ENCODE measurements at places on chromosomes 7 and 10.
A peak's percentile ranks its signal among the peaks of the same experiment; 100 is the strongest.

DNA sequence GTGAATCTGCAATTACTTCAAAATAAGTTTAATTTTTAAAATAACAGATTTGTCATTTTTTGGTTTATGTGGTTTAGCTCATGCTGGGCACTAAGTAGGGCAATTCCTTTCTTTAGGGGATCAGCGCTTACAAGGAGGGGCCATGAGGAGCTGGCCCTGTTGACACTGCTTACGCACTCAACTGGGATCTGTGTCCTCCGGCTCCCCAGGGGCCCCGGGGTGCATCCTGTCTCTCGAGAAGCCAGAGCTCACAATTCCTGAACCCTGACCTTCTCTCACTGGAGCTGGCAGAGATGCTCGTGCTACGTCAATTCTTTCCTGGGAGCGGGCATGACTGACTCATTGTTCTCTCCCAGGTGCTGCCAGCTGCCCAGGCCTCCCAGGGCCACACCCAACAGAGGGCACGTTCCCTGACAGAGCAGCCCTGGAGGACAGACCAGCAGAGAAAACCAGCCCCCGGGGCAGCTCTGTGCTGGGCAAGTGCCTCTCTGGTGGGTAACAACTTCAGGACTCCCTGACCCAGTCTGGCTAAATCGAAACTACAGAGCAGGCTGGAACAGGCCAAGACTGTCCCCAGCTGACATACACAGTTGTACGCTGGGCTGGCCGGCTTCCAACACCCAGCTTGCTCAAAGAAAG lies 36.8 kb downstream of the CTBP2 start:
- peak; percentile 29 for DNase-seq

DNA sequence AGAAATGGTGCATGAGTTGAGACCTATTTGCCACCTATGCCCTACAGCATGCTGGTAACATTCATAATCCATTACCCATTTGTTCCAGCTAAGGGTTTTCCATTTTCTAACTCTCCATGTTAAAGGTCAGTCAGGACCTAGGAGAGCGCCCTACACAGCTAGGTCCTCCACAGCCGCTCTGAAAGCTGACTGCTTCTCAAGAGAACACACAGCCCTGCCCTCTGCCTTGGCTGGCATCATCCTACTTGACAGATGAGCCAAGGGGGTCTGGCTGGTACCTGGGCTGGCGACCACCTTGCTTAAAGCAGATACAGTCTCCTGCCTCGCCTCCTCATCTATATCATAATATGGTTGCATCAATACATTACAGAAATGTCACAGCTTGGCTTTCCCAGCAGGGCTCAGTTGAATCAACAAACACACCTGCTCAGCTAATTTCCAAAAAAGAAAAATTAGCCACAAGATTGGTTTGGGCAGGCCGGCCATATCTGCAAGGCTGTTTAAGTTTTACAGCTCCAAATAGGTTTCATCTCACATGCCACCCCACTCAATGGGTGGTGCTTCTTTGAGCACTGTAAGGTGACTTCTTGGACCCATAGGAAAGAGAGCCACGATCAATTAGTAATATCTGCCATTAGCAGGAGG lies 17.3 kb downstream of the TLL2 start:
- no peak for DNase-seq

GRCh38 chr10:44437840-44438511 lies 53.1 kb upstream of the CXCL12 start:
- DNase-seq: peak; percentile 9

DNA sequence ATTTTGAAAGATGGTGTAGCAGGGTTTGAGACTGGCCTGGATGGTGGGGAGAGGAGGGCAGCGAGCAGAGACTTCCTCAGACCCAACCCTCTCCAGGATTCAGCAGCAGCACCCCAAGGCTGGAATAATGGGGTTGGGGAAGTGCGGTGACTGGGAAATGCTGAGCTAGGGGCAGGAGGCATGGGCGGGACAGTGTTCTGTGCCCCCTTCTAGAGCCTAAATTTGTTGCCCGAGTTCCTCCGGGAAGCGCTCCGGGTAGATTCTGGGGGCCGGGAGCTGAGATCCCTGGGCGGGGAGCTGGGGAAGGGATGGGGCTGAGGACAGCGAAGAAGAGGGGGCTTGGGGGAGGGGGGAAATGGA lies at the start of gene CHAT:
TSS of gene CHAT (plus strand) at position 156 of the 360 bp plus-strand sequence. CDS start at position 309, 153 bp downstream.
- DNase-seq: no peak

DNA sequence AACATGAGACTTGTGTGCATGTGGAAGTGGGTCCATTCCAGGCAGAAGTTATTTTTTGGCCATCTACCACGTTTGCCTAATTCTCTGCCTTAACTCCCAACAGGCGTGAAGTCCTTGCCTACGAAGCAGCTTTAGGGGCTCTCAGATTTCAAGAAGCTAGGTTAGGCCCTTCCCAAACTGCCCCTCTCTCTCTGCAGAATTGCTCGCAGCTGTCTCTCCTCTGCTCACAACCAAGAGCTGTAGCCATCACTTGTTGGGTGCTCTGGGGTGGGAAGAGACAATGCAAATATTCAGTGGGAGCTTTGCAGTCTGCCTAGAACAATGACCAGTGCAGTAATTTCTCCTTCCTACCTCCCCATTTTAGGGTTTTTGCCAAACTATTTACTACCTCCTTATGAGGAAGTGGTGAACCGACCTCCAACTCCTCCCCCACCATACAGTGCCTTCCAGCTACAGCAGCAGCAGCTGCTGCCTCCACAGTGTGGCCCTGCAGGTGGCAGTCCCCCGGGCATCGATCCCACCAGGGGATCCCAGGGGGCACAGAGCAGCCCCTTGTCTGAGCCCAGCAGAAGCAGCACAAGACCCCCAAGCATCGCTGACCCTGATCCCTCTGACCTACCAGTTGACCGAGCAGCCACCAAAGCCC lies 24.9 kb downstream of the CYP17A1 start:
- DNase-seq: no peak

GRCh38 chr7:133060004-133060403 lies 21.9 kb downstream of the CHCHD3 start:
- DNase-seq: no peak

DNA sequence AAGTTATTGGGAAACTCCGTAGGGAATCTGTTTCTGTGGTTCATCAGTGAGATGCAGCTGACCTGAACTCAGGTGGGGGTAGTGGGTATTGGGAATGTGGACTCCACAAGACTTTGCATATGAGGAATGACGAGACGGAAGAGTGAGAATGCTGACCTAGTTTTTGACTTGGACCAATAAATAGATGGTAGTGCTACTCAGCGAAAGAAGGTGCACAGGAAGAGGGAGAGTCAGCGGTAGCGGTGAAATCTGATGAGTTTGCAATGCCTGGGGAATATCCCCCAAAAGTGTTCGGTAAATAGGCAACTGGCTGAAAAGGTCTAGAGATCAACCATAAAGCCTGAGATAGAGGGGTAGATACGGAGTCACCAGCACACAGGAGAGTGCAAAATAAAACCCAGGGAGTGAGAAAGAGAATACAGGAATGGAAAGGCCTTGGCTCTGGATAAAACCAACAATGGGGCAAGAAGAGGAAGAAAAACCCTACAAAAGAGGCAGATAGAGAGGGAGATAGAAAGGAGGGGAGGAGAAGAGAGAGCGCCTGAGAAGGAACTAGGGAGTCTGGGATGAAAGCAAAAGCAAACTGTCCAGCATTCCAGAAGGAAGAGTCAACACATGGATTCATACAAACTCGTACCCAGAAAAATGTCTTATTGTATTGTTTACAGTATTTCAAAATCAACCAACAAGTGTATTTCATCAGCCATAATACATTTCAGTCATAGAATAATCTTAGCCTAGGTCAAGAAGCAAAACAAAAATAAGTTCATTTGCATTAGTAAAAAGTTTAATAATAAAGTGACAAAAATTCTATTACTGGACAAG lies 5.4 kb downstream of the ARHGAP21 start:
- peak; percentile 62 for DNase-seq

- no peak for DNase-seq
Observed at GRCh38 chr7:131096267-131096927, 231.3 kb upstream of the MKLN1 start.

GRCh38 chr7:119935418-119936025 lies 337.5 kb upstream of the KCND2 start:
- DNase-seq: peak; percentile 14

DNA sequence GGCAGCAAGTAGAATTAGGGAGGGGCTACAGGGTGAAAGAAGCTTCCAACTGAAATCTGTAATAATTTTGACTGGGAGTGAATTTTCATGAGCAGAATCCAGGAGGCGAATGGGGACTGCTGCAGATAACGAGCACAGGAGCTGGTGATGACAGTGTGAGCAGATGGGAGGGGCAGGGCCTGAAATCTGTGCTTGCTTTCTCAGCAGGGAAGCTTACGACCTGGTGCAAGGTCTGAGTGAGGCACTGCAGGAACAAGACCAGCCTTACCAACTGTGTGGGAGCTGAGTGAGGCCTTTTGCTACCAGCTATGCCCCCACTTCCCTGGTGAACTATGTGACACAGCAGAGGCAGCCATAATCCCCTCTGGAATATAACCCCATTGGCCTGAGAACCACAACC lies 109.8 kb downstream of the HPSE2 start:
- DNase-seq: no peak

DNA sequence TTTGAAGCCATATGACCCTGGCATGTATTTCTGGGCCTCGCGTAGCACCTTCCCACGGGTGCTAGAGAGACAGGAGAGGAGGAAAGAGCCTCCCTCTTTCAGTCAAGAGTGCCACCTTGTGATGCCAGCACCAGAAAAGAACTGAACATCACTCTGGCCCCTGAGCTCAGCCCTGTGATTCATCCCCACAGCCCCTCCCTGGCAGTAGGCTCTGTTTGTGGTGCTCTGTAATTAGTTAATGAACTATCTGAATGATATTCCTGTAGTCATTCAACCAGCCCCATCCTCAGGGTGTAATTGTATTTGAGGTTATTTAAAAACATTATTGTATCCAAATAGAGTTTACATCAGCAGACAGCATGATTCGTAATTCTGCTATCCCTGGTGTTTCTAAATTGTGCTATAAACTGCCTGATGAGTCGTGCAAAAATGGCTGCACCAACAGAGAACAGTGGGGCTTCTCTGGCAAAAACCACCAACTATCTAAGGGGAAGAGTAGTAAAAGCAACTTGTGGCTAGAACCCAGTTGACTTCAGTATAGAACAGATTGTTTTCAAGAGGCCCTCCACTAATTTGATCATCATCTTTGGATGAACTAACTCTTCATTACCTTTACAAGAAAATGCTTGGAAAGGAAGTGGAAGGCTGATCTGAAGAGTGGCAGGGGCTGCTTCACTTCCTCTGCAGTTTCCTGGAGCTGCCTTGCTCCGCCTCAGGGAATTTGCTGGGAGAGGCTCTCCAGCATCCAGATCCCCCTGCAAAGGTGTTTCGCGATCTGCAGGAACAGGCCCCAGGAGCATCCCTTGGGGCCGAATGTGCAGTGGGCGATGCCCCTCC lies 23.7 kb upstream of the TIAL1 start:
- peak; percentile 66 for DNase-seq

DNA sequence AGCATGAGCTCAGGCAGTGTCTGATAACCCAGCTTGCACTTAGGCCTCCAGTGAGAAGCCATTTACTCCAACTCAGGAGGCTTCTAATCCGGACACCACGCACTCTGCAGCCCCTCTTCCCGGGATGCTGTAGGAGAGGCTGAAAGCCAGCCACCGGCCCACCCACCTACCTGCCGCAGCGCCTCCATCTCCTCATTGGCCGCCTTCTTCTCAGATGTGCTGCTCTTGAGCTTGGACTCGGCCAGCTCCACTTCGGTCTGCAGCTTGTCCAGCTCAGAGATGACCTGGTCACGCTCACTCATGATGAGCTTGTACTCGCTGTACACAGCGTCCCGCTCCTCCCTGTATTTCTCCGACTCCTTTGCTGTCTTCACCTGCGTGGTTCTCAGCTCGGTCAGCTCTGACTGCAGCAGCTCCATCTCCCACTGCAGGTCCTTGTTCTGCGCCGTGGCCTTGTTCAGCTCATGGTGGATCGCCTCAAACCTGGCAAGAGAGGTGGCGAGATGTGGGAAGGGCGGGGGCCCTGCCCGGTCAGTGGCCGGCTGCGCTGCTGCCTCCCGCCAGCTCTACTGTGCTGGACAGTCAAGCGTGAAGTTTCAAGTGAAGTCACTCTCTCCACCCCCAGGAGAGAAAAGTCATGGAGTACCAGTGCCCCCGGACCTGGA lies 84.7 kb downstream of the DLG5 start:
- DNase-seq: peak; percentile 28

DNA sequence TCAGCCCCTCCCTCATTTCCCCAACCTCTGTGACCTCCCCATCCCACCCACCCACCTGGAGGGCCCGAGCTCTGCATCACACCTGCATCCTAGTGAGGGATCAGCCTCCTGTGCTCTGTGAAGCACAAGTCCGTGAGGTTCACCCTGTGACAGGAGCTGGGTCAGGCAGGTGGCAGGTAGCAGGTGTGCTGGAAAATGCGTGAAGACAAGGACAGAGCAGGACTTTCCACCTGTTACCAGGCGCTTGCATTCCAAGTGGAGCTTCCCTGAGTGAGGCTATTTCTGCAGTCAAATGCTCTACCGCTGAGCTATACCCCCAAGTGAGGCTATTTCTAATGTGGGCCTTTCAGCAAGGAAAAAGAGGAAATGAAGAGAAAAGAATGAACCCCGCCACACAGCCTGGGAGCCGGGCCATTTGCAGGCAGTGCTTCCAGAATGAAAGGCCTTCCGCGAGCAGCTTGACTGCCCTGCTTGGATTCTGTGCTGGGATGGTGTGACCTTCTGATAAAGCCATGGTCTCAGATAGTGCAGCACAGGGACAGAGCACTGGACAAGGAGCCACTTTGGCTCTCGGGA lies 13.3 kb upstream of the CPXM2 start:
- no peak for DNase-seq

DNA sequence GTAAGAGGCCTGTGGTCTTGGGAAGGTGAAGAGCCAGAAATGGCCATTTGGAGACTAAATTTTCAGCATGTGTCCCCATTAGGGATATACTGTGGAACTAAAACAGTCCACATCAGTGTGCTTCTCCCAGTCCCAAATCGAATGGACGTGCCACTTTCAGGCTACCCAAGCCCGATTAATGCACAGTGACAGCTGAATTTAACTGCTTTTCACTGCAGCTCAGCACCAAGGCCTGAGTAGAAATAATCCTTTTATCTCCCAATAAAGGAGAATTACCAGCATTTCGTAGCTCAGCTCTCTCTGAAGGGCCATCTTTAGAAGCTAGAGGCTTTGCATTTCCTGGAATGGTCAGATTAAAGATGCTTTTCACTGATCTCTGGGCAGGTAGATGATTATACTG lies 183.3 kb downstream of the NPSR1 start:
- DNase-seq: no peak

DNA sequence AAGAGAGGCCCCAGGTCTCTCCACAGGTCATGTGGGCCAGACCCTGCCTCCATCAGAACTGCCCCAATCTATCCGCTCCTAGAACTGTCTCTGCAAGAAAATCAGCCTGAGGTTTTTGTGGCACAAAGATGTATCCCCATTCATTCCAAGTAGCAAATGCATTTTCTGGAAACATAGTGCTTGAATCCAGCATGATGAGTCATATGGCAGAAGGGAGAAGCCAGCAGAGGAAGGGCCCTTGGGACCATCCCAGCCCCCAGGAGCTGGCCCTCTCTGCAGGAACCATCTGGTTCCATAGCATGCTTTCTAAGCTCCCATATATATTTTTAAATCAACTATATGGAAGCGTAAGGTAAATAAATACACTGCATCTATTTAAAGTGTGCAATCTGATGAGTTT lies 563.2 kb downstream of the GALNT17 start:
- DNase-seq: no peak
